Stimulated activated CD4-positive, alpha-beta T cell treated with anti-CD3 and anti-CD28 coated beads, Interleukin-12 subunit alpha, Interleukin-12 subunit beta, amount 100 ng/mL, for 24 hours (primary cell): ENCODE measurements at places on chromosomes 12 and 14.

- no peak for DNase-seq
Observed at GRCh38 chr12:19830446-19830845, 391.2 kb downstream of the AEBP2 start.

DNA sequence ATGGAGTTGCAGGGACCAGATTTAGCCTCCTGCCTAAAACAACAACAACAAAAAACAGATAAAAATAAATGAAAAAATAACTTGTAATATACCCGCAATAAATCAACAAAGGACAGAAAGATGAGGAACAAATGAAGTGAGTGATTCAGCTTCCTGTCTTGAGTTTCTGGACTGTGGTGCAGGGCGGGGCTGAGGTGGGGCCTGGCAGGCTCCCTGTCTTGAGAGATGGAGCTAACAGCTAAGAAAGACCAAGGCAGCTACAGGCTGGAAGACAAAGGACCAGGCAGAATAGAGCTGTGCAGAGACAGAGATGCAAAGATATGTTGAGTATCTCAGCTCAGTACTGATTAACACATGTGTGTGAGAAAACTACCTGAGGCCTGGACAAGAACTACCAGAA lies 879.2 kb downstream of the AACS start:
- no peak for DNase-seq

GRCh38 chr12:108611884-108612415 lies 14.1 kb upstream of the TMEM119 start:
- peak; percentile 50 for DNase-seq

DNA sequence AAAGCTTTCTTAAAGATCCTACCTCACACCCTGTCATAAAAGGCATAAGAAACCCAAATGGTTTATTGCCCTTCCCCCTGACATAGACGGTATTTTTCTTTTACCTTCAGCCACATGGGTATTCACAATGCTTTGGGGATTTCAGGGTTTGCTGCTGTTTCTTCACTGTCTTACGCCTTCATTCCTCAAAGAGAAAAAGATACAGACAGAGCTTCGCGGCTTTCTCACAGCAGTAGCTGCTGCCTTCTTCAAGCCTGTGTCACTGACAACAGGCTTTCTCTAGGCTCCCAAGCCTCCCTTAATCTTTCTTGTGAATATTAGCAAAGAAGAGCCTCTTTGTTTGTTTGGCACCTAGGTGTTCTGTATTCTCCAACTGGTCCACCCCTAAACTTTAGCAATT lies 197.4 kb upstream of the ARID2 start:
- no peak for DNase-seq

GRCh38 chr12:120735181-120735580 lies 9.6 kb downstream of the ACADS start:
- no peak for DNase-seq

DNA sequence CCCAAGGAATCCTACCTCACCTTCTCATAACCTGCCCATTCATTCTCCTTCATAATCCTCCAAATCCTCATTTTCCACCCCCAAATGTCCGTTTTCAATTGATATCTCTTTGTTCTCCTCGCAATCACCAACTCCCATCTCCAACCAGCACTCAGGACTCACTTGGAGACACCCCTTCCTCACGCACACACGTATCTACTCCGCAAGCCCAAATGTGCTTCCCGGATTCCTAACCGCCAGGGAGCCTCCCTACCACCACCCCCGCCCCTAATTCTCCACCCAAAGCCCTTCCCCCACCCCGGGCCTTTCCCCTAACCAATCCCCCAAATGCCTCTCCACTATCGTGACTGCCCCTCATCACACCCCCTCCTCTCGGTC lies 304 bp downstream of the KCTD10 start:
- no peak for DNase-seq

- DNase-seq: no peak
Observed at GRCh38 chr12:113039911-113040445, 16.6 kb upstream of the DTX1 start.
